ENCODE measurements at places on chromosomes 3 and 15.

DNA sequence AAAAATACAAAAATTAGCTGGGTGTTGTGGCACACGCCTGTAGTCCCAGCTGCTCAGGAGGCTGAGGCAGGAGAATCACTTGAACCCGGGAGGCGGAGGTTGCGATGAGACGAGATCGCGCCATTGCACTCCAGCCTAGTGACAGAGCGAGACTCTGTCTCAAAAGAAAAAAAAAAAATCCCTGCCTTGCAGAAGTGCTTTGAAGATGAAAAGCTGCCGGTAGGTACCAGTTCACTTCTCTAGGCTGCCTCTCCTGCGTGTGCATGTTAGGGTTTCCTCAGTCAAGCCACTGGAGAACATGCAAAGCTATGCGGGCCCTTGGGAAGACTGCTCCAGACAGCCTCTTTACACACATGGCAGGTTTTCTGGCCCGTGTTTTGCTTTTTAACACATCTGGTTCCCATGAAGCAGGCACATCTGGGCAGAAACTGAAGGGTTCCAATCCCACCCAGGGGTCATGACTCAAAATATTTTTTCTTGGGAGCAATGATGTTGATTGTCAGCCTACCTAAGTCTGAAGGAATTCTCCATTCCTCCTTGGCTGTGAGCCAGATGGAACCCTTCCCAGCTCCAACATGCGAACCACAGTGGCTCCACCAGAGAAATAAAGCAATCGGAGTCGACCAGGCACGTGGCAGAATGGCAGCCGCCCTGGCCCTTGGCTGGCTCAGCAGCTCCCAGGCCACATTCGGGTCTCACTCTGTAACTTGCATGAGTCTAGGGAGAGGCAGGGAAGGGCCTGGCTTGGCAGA lies 29.6 kb downstream of the MGLL start:
- DNase-seq, result peak; percentile 99

DNA sequence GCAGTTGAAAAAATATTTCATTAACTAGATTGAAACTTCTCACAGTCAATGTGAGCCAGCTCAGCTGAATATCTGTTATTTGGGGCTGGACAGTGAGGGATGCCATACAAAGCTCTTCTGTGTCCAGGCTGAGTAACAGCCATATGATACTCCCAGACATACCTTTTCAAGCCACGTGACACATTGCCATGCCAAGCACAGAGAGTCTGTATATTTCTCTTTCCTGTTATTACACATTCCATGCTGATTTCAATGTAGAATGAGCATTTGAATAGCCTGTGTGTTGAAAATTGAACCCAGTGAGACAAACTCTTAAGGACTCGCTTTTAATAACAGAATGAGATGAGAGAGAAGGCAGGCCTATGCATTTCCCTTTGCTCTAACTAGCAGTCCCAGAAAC lies 334.7 kb upstream of the RASGRP1 start:
- peak; percentile 67 for DNase-seq

DNA sequence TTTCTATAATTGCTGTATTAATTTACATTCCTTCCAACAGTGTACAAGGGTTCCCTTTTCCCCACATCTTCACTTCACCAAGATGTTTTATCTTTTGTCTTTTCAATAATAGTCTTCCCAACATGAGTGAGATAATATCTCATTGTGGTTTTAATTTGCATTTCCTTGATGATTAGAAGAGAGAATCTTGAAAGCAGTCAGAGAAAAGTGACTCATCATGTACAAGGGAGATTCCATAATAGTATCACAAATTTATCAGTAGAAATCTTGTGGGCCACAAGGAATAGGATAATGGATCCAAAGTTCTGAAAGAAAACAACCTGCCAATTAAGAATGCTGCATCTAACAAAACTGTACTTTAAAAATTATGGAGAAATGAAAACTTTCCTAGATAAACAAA lies 189.3 kb downstream of the NECTIN3 start:
- DNase-seq, result no peak

GRCh38 chr3:152556731-152557254 lies 278.1 kb upstream of the P2RY1 start:
- peak; percentile 33 for DNase-seq

- peak; percentile 85 for DNase-seq
These were observed 61.4 kb downstream of the TTC23 start for GRCh38 chr15:99187936-99188335.

GRCh38 chr3:117130222-117130621 lies 420.6 kb downstream of the TUSC7 start:
- peak; percentile 16 for DNase-seq

DNA sequence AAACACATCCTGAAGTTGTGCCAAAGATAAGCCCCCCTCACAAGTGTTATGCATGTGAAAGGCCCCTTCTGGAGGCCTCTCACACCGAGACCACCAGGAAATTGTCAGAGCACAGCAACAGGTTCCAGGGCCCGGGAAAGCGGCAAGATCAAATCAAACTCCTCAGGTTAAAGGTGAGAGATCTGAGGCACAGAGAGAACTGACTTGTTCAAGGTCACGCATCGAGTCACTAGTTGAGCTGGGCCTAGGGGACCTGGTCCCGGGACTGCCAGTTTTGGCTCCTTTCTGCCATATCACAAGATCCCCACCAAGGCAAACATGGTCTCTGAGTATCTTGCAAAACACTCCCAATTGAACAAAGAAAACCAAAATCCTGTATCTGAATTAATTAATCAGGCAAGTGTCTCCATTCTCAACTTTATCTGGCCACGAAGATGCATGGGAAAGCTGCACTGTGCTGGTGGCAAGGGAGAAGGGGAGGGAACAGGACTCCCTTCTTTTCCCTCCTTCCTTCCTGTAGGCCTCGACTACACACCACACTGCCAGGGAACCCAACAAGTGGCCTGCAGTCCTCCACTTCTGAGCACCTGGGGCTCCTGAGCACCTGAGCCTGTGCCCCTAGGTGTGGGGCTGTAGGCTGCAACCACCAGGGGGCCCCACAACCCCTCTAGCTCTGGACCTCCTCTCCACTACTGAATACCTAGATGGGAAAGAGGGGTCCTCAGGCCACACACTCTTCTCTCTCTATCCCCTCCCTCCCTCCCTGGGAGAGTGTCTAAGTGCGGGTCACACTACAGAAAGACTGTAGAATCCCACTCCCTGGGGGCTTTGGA lies 37.3 kb downstream of the ANP32A start:
- DNase-seq, result no peak

GRCh38 chr15:65154720-65155119 lies 21.1 kb upstream of the PDCD7 start:
- DNase-seq, result no peak

DNA sequence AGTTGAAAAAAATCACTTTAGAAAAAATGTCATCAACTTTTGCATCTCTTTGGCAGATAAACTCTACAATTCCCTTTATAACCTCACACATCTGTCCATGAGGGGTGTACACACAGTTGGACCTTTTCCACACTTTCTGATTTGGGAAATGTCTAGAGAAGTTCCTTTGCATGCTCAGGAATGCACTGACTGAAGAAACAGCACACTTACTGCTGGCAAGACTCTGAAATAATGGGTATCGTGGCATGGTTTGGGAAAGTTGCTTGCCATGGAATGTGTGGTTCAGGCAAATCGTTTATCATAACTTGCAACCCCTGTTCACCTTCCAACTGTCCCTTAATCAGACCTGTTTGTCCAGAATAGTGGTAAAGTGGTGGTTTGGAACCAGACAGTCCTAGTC lies 135.3 kb upstream of the TGFBR2 start:
- DNase-seq, result peak; percentile 88

- no peak for DNase-seq
These were observed 10.5 kb upstream of the PRR23E start for GRCh38 chr3:127182431-127182830.

DNA sequence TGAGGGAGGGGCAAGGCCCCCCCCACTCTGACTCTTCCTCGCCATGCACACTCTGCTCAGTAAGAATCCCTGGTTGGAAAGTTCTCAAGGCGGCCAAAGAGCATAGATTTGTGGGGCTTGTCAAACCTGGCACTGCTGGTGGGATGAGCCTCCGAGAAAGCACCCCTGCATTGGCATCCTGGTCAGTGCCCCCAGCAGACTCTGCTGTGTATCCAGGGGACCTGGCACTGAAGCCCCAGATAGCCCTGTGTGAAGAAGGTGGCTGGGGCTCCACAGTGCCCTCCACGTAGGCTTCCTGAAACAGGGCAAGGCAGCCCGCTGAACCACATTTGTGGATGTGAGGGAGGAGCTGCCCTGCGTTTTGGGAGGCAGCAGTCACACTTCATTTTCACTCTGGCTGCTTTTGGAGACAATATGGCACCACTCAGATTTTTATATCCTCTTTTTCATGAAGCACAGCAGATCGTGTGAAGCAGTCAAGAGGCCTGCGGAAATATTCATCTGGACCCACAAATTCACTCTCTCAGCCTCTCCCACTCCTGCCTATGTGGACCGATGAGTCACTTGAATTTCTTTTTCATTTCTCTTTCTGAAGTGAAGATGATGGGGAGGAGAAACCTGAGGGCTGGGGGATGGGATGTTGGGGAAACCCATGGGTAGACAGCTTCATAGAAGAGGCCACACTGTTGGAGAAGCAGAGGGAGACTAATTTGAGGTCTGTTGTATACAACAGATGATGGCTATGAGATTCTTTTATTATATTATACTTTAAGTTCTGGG lies 88.7 kb upstream of the BCL6 start:
- DNase-seq, result no peak

DNA sequence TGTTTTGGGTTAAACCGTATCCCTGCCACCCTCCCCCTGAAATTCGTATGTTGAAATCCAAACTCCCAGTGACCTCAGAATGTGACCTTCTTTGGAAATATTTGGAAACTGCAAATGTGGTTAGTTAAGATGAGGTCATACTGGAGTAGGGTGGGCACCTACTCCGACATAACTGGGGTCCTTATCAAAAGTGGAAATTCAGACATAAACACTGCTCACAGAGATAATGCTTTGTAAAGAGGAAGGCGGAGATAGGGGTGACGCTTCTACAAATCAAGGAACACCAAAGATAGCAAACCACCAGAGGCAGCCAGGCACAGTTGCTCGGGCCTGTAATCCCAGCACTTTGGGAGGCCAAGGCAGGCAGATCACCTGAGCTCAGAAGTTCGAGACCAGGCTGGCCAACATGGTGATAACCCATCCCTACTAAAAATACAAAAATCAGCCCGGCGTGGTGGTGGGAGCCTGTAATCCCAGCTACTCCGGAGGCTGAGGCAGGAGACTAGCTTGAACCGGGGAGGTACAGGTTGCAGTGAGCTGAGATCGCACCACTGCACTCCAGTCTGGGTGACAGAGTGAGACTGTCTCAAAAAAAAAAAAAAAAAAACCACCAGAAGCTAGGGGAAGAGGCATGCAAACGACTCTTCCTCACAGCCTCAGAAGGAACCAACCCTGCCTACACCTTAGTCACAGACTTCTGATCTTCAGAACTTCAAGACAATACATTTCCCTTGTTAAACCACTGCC lies 51.1 kb upstream of the CHD2 start:
- peak; percentile 88 for DNase-seq

GRCh38 chr3:193118907-193119306 lies 122.1 kb upstream of the PLAAT1 start:
- no peak for DNase-seq

DNA sequence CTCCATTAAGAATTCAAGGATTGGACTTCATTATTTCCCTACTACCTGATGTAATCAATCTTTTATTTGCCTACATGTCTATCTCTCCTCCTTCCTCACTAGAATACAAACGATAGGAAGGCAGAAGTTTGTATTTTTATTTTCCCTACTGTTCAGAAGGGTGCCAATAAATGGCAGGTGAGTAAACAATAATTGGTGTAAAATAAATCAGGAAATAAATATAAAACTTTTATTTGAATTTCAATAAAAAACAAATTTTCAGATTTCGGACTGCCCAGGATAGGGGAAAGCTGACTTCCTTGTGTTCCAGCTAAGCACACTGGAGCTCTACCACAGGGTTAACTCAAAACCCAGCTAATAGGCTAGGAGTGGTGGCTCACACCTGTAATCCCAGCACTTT lies 636.3 kb upstream of the BCHE start:
- no peak for DNase-seq

DNA sequence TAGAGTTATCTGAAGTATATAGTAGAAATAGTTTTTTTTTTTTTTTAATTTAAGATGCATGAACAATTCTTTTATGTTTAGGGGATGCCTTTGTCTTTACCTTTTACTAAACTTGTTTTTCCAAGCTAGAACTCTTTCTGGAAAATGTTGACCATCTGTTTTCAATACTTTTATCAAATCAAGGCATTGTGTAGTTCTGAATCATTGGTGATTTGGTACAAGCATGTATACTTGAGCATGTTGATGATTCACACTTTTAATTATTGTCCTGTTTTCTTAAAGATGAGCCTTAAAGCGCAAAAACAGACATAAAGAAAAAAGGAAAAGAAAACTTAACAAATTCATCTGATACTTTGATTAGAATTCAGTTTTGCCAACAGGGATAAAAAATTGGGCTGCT lies 28.3 kb downstream of the PDCD6IP start:
- peak; percentile 60 for DNase-seq

DNA sequence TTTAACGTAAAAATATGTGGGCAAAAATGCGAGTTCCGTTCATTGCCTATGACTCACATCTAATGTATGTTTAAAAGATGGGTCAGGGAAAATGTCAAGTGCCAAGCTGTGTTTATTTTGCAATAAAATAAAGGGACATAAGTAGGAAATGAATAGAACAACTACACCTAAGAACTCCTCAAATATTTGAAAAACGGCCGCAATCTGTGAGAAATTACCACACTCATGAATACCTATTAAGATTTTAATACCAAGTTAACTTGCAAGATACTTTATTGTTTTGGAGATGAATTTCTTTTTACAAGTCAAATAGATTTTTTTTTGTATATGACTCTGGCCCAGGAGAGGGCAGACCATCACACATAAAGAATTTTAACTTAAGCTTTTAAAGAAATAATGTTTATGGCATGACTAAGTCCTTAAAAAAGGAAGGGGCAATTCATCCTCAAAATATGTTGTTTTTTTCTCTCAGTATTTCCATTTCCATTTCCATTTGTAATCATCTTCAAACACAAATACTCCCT lies 152.7 kb downstream of the SUCNR1 start:
- DNase-seq, result peak; percentile 78

- no peak for DNase-seq
These were observed 12.8 kb downstream of the PYDC2 start for GRCh38 chr3:191473661-191474198.

GRCh38 chr3:182913889-182914288 lies 66.4 kb downstream of the DCUN1D1 start:
- no peak for DNase-seq

- peak; percentile 81 for DNase-seq
These were observed 46.3 kb downstream of the GABRG3 start for GRCh38 chr15:27017168-27017809.

Data from fibroblast of upper back skin (primary cell).